ENCODE measurements at places on chromosomes 1 and 21.

DNA sequence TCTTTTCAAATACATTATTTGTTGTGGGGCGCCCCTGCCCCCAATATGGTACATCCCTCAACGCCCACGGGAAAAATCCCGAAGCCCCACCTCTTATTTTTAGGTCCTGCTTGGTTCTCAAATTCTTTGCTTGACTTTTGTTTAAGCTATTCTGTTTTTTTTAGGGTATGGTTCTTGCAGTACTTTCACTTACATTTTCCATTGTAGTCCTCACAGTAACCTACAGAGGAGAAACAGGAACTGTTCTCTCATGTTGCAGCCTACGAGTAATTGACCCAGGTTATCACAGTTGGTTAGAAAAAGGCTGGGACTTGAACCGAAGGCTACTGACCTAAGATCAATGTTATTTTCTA is 697 bp upstream of the C21orf91 start:
- DNase-seq, result peak; percentile 23

- DNase-seq, result no peak
Measured at GRCh38 chr21:34018910-34019309, 54.5 kb upstream of the MRPS6 start.

DNA sequence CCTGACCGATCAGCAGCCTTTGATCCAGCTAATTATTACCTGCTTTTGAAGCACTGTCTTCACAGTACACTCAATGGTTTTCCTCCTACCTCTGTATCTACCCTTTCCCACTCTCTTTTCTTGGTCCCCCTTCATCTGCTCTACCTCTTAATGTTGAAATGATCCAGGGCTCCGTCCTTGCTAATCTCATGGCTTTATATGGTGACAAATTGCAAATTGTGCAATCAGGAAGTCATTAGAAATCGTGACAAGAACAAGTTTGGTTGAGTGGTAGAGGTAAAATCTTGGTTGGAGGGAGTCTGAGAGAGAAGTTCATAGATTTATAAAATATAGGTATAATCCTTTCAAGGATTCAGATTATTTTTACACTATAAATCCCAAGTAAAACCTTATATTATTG is 9.6 kb upstream of the CYB5R1 start:
- no peak for DNase-seq

DNA sequence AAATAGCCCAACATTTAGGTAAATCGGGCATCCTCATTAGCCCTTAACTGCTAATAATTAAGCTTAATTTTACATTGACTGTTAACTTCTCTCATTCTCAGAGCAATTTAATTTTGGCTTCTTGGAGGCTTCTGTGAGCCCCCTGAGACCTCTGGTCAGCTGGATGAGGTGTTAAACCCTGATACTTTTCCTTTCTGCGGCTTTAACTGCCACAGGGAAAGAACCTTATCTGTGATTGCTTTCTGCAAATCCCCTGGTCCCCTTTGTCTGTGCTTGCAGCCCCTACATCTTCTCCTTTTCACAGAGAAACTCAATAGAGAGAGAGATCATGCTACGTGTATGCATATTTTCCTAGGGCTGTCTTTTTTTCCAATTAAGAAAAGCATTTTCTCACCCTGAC is 184.5 kb upstream of the CSF3R start:
- DNase-seq, result no peak

GRCh38 chr1:202149566-202149965 is 5.0 kb upstream of the ARL8A start:
- no peak for DNase-seq

DNA sequence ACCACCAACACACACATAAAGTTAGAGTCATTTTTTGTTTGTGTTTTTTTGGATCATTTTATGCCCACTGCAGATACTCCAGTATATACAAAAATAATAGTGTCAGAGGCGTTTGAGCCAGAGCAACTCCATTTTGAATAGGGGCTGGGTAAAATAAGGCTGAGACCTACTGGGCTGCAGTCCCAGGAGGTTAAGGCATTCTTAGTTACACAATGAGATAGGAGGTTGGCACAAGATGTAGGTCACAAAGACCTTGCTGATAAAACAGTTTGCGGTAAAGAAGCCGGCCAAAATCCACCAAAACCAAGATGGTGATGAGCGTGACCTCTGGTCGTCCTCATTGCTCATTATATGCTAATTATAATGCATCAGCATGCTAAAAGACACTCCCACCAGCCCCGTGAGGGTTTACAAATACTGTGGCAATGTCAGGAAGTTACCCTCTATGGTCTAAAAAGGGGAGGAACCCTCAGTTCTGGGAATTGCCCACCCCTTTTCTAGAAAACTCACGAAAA is 40.6 kb downstream of the GJA5 start:
- no peak for DNase-seq

- DNase-seq, result no peak
Measured at GRCh38 chr1:26166719-26167281, 2.0 kb downstream of the C1orf232 start.

DNA sequence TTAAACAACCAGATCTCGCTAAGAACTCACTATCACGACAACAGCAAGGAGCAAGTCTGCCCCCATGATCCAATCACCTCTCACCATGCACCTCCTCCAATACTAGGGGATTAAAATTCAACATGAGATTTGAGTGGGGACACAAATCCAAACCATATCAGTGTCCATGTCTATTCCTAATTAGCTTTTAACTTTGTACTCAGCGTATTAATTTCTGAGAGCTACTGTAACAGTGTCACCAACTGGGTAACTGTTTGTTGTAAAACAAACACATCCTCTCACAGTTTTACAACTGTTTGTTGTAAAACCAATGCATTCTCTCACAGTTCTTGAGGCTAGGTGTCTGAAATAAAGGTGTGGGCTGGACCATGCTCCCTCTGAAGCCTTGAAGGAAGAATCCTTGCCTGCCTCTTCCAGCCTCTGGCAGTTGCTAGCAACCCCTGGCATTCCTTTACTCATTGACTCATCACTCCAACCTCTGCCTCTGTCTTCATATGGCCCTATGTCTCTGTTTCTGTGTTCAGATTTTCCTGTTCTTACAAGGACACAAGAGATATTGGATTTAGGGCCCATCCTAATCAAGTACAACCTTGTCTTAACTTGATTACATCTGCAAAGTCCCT is 121.2 kb downstream of the LTN1 start:
- no peak for DNase-seq

DNA sequence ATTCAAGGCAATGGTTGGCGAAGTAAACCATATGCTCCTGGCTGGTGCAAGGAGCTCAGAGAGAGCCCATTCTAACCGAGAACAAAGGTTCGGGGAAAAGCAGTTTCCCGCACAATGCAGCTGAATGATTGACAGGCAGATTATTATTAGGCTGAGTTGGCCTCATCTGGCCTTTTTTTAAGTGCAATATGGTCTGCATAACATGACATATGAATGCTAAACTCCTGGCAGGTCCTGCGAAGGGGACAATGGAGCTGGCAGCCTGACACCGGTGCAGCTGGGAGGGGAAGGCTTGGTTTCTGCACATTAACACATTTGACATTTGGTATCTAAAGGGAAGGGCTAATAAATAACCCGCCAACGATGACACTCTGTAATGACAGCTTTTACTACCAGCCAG is 92.0 kb downstream of the MIS18A start:
- DNase-seq, result no peak

GRCh38 chr1:170068923-170069322 is 5.6 kb downstream of the KIFAP3 start:
- no peak for DNase-seq

DNA sequence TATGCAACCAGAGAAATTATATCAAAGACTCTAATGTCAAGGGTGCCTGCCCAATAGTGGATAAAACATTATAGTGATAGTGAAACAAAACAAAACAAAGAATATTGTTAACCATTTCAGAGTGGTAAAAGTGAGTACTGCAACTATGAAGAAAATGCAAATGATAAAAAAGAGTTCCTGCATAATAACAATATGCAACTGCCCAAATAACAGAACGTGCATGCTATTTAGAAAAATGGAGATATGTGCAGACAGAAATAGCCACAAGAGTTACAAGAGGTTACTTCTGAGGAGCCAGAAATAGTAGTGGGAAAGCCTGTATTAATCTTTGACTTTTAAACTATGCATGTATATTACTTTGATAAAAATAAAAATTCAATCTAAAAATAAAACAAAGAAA is 302.5 kb downstream of the NEGR1 start:
- DNase-seq, result no peak

DNA sequence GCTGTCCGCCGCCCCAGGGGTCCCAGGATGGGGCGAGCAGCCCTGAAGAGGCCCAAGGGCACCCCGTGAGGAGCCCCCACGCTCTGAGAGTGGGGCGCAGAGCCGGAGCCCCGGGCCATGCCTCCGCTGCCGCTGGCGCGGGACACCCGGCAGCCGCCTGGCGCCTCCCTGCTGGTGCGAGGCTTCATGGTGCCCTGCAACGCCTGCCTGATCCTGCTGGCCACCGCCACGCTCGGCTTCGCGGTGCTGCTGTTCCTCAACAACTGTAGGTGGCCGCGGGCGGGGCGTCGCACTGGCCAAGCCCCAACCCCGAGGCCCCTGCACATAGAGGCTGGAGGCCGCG is 14.5 kb downstream of the AGRN start:
- no peak for DNase-seq

DNA sequence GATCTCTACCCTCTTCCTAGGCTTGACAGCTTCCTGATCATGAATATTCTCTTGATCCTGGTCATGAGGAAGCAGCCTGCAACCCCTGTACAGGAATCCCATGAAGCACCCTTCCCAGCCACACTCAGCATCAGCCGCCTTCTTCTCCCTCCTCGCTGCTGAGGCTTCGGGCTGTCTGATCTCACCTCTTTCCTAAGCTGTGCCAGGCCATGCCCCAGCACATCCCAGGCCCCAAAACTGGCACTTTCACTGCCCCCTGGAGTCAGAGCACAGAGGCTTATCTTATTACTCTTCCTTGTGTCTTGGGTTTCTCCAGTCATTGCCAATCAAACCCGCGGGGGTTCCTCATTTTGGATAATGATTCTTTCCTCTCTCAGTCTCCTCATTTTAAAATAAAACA is 259.5 kb downstream of the RGS7 start:
- no peak for DNase-seq

- no peak for DNase-seq
Measured at GRCh38 chr1:98327220-98327861, 334.2 kb upstream of the SNX7 start.

- no peak for DNase-seq
Measured at GRCh38 chr1:94349853-94350252, 68.3 kb upstream of the ABCD3 start.

DNA sequence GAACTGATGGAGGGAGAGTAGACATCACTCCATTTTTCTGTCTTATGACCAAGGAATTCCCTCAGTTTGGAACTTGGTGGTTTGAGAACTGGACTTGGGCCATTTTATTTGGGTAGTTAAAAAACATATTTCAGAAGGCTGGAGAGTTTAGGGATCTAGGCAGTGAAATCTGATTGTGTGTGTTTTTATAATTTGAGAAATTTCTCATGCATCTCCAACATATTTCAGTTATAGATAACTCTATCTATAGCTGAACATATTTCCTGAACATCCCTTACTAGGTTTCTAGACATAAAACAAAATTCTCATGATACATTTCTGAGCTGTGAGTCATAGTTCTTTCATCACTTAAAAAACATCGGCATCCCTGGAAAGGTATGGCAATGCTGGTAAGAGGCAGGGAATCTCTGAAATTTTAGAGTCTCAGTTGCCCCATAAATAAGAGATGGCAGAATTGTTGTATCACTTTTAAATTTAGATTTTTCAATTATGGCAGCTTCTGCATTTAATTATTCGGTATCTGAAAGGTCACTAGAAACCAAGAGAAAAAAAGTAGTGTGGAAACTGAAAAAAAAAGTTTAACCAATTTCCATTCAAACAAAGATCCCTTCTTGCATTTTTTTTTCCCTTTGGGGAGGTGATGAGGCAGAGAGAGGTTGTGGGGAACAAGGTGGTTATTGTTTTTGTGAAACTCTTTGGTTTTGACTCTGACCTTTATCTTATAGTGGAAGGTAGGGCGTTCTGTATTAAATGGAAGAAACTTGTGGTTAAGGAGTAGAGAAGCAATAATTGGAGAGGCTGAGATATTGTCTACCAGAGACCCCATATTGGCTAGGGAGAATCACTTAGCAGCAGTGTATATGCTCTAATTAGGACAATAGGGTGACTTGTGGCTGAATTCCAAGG is 102.9 kb downstream of the FASLG start:
- no peak for DNase-seq

GRCh38 chr1:12031039-12031980 is 12.0 kb downstream of the MIIP start:
- DNase-seq, result no peak

DNA sequence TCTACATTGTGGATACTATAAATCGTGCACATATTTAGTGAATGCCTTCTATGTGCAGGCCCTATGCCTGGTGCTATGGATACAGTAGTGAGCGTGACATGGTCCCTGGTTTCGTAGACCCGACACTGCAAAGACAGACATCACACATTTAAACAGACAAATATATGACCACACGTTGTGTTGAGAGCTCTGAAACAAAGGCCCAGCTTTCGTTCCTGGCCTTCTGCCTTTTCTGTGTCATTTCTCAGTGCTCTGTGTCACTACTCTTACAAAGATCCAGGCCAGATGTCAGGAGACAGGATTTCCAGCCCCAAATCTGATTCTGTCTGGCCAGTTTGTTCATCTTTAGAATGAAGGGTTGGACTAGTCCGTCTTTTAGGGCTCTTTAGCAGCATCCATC is 19.3 kb upstream of the TRABD2B start:
- DNase-seq, result no peak

- DNase-seq, result no peak
Measured at GRCh38 chr1:183418696-183419095, 516 bp upstream of the NMNAT2 start.

DNA sequence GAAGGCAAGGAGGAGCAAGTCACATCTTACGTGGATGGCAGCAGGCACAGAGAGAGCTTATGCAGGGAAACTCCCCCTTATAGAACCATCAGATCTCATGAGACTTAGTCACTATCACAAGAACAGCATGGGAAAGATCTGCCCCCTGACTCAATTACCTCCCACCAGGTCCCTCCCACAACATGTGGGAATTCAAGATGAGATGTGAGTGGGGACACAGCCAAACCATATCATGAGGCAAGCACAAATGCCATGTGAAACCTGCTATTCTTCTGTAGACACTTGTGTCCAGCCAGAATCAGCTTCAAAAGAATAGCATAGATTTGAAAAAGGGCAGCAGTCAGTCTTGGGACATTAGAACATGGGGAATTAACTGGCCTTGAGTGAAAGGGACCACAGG is 32.2 kb upstream of the UBE2U start:
- no peak for DNase-seq

- no peak for DNase-seq
Measured at GRCh38 chr1:231108516-231109302, 53.1 kb upstream of the TRIM67 start.

DNA sequence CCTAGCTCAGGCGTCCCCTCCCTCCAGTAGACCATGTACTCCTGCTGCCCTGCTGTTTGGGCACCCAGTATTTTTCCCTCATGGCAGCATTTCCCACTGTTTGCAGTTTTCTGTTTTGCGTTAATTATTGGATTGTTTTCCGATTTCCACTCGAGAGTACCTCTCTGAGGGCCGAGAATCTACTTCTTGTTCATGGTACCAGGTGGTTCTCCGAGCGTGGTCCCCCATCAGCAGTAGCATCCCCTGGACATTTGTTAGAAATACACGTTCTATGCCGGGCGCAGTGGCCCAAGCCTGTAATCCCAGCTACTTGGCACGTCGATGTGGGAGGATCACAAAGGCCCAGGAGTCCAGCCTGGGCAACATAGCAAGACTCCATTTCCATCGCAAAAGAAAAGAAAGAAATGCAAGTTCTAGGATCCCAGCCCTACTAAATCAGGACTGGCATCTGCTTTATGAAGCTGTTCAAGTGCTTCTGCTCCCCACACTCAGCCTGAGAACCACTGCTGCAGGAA is 690 bp downstream of the RRP1 start:
- DNase-seq, result no peak

- DNase-seq, result no peak
Measured at GRCh38 chr1:3899754-3900149, 320 bp downstream of the C1orf174 start.
